Renal cortical epithelial cell (primary cell): ENCODE measurements at places on chromosomes 7 and 10. TPM values are rescaled to one million over a fixed set of nuclear protein-coding genes. Genes with fewer than 3 reads are reported as not detected.

GRCh38 chr10:48324580-48324979, 18.1 kb downstream of the MAPK8 start:
- DNase-seq: no peak

DNA sequence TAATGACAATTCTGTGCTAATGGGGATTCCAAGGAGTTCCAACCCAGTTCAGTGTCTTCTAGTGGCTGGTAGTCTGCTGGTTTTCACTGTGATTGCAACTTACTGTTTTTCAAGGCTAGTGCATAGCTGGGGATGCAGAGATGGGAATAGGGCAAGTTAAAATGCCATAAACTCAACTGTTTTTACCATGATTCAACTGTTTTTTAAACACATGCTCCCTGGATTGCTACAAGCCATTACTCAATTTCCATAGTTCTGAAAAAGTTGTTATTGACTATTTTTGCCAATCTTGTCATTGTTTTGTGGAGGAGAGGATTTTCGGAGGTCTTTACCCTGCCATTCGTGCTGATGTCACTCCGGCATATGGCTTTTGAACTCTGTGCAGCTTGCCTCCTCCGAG, 245.3 kb downstream of the SUGCT start:
- no peak for DNase-seq

DNA sequence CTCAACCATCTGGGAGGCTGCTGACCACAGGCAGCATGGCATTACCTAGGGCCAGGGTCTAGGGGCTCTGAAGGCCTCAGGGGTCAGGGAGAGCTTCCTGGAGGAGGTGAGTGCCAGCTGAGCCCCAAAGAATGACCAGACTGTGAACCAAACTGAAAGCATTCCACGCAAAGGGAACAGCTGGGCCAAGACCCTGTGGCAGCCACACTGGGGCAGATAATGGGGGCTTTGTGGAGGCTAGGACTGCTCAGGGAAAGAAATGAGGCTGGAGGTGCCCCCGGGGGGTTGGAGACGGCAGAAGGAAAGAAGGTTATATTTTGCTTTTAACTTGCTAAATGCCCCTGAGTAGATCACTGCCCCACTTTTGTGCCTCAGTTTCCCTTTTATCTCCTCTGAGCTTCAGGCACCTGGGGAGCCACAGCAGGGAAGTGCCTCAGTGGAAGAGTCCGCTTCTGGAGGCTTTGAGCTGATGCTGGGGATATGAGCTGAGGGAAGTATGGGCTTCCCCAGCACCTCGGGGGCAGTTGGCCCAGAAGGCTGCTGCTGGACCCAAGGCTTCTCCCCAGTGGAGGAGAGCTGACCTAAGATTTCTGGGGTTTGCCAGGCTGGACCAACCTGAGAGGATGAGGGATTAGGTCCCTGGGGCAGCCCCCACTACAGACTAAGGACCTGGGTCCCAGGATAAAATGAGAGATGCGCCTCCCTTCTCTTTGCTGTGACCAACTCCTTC, 57.8 kb downstream of the ZMIZ1 start:
- DNase-seq: no peak

GRCh38 chr10:26983156-26983555, 117.1 kb downstream of the ANKRD26 start:
- peak; percentile 21 for DNase-seq

DNA sequence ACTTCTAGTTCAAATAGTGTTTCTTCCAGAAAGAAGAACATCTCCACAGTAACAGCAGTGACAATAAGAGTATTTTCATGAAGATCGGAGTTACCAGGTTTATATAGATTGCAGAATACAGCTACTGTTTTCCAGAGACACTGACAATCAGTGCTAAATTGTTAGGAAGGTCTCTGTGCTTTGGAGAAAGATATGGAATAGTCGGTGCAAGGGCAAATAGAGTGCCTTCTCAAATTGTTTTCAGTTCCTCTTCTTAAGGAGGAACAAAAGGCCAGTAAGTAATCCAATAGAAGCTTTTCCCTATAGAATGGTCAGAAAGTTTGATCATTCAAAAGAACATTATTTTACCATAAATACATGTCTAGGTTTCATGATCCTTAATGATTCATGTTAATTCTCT, 2.6 kb upstream of the KIAA1217 start:
- DNase-seq: no peak

DNA sequence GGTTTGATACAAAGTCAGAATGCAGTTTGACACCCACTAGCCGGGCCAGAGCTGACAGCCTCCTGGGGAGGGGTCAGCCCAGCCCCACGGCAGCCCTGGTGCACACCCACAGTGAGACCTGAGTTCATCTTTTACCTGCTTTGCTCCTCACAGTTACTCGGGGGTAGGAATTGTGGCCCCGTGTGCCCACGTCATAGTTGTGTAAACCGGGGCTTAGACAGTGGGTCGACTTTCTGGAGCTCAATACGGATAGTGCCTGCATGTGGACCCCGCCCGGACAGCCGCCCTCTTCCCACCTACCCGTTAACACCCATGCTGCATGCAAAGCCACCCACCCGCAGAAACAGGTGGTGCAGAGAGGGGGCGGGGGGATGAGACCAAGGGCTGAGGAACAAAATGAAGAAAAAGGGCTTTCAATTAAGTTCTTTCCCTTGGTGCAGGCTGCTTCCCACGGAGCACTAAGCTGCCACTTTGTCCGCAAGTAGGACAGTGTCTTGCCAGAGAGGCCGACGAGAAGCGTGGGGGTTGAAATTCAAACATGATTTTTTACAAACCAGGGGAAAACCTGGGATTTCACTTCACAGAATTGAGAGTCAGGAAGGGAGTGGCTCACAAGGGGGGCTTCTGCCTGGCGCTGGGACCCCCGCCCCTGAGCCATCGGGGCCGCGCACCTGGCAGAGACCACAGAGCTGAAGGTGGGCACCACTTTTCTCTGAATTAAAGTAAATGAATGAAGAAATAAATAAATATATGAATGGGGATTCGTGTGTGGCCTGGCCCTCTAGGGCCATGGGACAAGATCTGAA, 24.6 kb upstream of the FOXL3 start:
- DNase-seq: no peak

GRCh38 chr7:6416516-6417145, 31.1 kb downstream of the DAGLB start:
- DNase-seq: no peak

GRCh38 chr10:63013755-63014154, 119.4 kb upstream of the NRBF2 start:
- DNase-seq: no peak

DNA sequence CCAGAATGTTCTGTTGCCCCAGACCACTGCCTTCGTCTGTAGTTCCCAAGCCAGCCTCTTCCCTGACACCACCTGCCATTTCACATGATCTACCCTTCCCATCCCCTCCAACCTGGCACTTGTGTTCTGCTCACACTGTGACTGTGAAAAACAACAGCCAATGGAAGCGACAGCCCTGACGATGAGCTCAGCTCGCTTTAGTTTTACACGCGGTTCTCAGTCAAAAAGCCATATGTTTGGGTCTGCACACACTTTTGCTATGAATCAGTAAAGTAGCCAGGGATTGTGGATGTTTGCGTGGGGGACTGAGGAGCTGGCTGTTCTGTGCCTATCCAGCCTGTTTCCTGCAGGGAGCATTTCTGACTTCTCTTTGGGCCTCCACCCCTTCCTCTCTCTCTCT, 282.7 kb downstream of the WDR11 start:
- DNase-seq: no peak

DNA sequence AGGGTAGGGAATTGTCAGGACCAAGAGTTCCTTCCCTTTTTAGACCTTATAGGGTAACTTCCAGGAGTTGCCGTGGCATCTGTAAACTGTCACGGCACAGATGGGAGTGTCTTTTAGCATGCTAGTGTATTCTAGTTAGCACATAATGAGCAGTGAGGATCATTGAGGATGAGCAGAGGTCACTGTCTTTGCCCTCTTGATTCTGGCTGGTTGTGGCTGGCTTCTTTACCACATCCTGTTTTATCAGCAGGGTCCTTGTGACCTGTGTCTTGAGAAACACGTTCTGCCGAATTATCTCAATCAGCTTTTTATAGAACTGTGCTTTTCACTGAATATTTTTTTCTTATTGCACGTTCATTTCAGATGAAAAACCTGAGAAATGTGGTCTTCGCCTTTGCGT, 41.5 kb downstream of the MINPP1 start:
- no peak for DNase-seq

- DNase-seq: no peak
Observed at GRCh38 chr10:124495725-124496124, 34.1 kb downstream of the LHPP start.

DNA sequence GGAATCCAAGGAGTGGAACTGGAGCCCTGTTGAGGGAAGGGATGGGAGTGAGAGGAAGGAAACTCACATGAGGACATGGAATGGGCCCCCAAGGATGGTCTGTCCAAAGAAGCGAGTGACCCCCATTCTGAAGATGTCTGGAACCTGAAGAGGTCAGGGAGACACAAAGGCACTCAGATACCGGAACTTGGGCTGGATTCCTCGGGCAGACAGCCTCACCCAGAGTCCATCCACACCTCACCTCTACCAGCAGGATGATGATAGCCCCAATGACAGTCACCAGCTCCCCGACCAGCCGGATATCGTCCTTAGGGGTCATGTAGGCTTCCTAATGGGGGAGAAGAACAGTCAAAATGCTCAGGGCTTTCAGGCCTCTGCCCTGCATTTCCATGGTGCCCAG, 10.7 kb downstream of the TRPV6 start:
- no peak for DNase-seq

GRCh38 chr7:108067844-108068243, 62.3 kb downstream of the LAMB4 start:
- no peak for DNase-seq

Gene BET1
- 55.0 and 63.0 TPM in 2 replicates for total RNA-seq

Gene CPA5
- total RNA-seq: not detected in 2 replicates

Gene LRIT1
- not detected in 2 replicates for total RNA-seq

Gene TAS2R5
- 0.69 and 1.8 TPM in 2 replicates for total RNA-seq

Gene CLEC5A
- total RNA-seq: not detected in 2 replicates

Gene GCC1
- 30.4 and 32.7 TPM in 2 replicates for total RNA-seq
